ENCODE measurements at places on chromosomes 16 and 17.
A peak's percentile ranks its signal among the peaks of the same experiment; 100 is the strongest.

GRCh38 chr16:25063865-25064264 lies 47.7 kb upstream of the LCMT1 start:
- DNase-seq: no peak

- DNase-seq: no peak
Measured at GRCh38 chr16:86628614-86629013, 50.3 kb downstream of the FOXL1 start.

DNA sequence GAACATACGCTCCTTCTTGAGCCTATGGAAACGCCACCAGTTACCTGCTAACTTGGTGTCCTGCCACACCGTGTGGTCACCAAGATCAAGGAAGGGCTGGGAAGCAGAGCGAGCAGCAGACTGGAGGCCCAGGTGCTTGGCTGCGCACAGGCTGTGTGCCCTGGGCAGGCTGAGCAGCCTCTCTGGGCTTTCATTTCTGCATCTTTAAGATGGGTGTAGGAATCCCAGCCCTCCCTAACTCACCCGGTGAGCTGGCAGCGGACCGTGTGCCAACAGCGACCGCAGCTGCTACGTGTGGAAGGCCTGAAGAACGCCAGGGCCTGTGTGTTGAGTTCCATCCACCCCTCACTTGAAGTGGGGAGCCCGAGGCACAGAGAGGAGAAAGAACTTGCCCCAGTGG lies 80.0 kb downstream of the IRF8 start:
- no peak for DNase-seq

DNA sequence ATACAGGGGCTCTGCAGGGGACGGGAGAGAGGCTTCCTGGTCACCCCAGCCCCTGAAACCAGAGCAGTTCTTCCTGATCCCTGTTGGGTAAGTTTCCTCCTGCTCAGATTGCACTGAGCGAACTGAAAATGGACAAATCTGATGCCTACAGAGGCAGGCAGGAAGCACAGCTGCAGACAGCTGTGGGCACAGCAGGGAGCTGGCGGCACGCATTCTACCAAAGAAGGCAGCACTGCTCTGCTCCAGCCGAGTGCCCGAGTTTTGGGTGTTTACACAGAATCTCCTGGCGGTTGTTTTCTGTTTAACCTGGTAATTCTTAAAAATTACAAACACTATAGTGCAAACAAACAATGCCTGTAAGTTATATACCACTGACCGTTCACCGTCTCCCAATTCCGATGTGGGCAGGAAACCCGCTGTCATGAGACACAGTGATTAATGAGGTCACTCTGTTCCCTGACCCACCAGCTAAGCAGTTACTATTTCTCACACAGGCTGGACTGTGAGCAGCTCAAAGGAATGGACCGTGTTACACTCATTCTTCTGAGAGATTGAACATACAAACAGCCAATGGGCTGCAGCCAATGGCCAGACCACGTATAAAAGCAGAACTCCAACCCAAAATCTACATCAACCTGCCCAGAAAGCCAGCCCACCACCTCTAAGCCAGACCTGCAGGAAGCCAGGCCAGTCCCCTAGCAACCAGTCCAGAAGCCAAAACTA lies 25.5 kb downstream of the NSMCE1 start:
- DNase-seq: no peak

GRCh38 chr17:6461792-6462524 lies 17.7 kb downstream of the PIMREG start:
- DNase-seq: no peak

DNA sequence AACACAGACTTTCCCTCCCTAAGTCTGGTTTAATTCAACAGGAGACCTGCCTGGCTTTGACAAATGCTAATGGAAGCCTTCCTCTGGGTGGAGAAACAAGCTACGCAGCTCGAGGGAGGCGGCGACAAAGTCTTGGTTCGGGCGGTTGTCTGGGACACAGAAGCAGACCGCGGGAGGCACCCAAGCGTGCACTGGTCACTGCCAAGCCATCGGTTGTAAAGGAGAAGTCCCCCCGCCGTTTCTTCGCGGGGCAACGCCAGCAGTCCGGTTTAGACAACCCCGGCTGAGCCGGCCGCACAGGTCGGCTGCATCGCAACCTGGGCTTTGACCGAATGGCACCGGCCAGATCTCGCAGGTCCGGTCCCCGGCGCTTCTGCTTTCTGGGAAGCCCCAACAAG lies 586 bp downstream of the GLYR1 start:
- peak; percentile 25 for DNase-seq

DNA sequence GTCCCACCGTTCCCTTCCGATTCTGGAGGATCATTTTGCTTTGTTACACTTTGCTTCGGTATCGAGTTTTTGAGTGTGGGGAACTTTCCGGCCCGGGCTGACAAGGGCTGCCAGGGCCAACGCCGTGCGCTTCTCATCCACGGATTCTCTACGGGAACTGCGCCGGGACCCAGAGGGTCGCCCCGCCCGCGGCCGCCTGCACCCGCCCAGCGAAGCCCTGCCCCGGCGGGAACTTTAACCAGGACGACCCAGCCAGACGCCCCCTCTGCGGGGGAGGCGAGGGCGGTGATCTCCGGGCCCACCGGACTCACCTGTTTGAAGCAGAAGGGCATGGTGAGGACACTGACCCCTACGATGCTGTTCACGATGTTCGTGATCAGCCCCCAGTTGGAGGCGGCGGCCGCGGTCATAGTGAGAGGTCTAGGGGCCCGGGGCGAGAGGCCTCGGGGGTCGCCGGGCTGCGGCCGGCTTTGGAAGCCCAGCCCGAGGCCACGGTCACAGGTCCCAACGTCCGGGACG lies 536 bp downstream of the SLC38A10 start:
- DNase-seq: no peak

DNA sequence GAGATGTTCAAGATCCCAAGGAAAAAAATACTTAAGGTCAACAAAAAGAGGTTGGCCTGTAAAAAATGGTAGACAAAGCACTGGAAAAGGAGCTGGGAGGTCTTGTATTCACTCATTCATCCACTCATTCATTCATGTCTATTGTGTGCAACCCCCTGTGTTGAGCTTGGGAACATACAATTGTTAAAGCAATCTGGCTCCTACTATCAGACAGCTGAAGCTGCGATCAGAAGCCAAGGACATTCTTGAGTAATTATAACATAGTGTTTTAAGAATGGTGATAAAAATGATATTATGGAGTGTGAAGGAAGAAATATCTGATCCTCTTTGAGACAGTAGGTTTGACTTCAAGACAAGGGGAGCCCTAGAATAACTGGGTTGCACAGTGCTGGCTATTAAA lies 693.4 kb downstream of the TOX3 start:
- no peak for DNase-seq

GRCh38 chr16:65751622-65752521 lies 614.6 kb upstream of the CDH5 start:
- DNase-seq: no peak

DNA sequence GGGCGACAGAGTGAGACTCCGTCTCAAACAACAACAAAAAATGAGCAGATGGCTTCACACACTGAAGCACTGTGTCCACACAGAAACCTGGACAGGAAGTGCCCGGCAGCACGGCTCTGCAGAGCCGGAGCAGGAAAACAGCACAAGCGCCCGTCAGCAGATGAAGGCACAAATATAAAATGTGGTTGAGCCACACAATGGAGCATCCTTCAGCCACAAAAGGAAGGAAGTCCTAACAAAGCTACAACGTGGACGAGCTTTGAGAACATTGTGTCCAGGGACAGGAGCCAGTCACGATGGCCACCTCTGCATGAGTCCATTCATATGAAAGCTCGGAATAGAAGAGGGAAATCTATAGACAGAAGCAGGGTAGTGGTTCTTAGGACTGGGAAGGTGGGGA lies 15.7 kb downstream of the RHBDF2 start:
- no peak for DNase-seq

DNA sequence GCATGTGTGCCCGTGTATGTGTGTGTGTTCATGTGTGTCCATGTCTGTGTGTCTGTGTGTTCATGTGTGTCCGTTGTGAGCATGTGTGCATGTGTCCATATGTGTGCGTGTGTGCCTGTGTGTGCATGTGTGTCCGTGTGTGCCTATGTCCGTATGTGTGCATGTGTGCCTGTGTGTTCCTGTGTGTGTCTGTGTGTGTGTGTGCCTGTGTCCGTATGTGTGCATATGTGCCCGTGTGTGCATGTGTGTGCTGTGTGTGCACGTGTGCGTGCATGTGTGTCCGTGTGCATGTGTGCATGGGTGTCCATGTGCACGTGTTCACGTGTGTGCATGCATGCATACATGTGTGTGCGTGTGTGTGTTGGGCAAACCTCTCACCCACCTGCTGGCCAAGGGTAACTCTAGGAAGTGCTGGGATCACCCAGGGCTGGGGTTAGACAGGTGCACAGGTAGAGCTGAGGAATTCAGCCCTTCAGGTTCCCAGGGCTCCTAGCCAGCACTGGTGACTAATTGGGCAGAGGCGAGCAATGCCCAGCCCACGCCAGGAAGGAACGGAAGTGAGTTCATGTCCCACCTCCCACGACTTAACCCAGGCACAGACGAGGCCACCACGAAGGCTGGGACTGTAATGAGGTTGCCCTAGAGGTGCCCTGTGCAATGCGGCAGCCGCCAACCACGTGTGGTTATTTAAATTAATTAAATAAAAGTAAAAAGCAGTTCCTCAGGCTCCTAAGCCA lies 8.2 kb upstream of the CSNK1D start:
- no peak for DNase-seq

- DNase-seq: no peak
Measured at GRCh38 chr17:35709874-35710273, 21.6 kb upstream of the RASL10B start.

- no peak for DNase-seq
Measured at GRCh38 chr17:48163809-48164208, 56.2 kb downstream of the SNX11 start.

Measured in GM12891 (cell line).